ENCODE measurements at places on chromosomes 2 and 18. TPM values are rescaled to one million over a fixed set of nuclear protein-coding genes. Genes with fewer than 3 reads are reported as not detected.

KLHL41 gene
- 0.10 TPM for total RNA-seq

EFR3B gene
- total RNA-seq = 11.3 TPM

SNTG2 gene
- total RNA-seq = 23.2 TPM

SERPINB5 gene
- not detected for total RNA-seq

CACNB4 gene
- 1.5 TPM for total RNA-seq

PROKR1 gene
- total RNA-seq = 0.38 TPM

DNA sequence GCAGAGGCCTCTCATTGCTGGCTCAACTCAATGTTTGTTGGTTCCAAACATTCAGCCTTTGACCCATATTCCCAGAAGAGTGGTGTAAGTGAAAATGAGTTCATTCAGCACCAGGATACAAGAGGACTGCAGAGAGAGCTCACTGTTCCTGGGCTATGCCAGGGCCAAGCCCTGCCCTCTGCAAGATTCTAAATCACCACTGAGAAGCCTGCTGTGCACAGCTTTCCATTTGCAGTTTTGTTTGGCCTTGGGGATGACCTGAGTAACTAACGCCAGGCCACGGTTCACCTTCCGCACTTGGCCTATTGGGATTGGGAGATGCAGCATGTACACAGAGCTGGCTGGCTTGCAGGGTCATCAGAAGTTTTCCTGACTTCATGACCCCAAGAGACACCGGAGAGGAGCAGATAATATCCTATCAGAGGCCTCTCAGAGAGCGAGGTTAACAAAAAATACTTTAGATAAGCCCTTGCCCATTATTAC is 12.6 kb downstream of the GKN1 start:
- H3K27ac ChIP-seq = no peak overlapping the region
- no peaks in the 10 kb centered on the region for H3K27me3 ChIP-seq
- no peaks in the 10 kb centered on the region for H3K36me3 ChIP-seq
- no peak for DNase-seq
- H3K4me3 ChIP-seq = no peak overlapping the region

DNA sequence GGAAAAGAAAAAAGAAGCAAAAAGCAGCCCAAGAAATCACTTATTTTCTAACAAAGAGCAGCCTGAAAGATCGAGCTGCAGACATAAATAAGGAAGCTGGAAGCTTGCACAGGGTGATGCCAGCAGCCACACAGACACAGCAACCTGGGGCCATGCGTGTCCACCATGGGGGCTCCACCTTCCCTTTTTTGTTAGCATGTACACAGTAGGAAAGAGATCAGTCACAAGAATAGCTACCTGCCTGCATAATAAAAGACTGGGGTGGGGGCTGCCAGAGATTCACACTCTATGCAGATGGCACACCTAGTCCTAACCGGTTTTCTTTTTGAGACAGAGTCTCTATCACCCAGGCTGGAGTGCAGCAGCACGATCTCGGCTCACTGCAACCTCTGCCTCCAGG is 2.9 kb upstream of the CNOT11 start:
- DNase-seq = no peak
- peaks cover 6% of the 10 kb centered on the region for H3K36me3 ChIP-seq
- H3K27me3 ChIP-seq = peaks cover 3% of the 10 kb centered on the region
- peaks cover 20% of the 10 kb centered on the region for H3K4me1 ChIP-seq
- no peak overlapping the region for H3K27ac ChIP-seq

- no peaks in the 10 kb centered on the region for H3K36me3 ChIP-seq
- no peaks in the 10 kb centered on the region for H3K27me3 ChIP-seq
- no peak overlapping the region for H3K27ac ChIP-seq
- H3K4me1 ChIP-seq = peaks cover 7% of the 10 kb centered on the region
- H3K4me3 ChIP-seq = no peak overlapping the region
These were observed 7.3 kb downstream of the IL1RN start for GRCh38 chr2:113134717-113135116.

- no peak overlapping the region for H3K27ac ChIP-seq
- peaks cover 17% of the 10 kb centered on the region for H3K36me3 ChIP-seq
- DNase-seq = no peak
- H3K27me3 ChIP-seq = no peaks in the 10 kb centered on the region
These were observed 10.9 kb downstream of the LIPG start for GRCh38 chr18:49572611-49573345.

DNA sequence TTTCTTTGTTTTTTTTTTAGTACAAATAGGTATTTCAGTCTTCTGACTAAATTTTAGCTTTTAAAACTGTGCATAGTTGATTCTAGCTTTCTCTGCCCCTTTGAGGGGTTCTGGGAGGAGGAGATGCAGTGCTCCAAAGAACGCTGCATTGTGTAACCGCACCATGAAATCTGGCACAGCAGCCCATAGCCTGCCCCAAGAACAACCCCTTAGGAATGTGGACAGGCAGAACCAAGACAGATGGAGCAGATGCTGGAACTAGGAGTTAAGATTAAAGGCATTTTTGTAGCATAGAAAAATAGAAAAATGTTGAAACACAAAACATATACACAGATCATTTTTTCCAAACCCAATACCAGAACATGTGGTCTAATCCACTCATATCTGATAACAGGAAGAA is 187.5 kb downstream of the SCG2 start:
- H3K36me3 ChIP-seq = no peaks in the 10 kb centered on the region
- H3K27ac ChIP-seq = no peak overlapping the region
- no peaks in the 10 kb centered on the region for H3K4me1 ChIP-seq
- no peak for DNase-seq
- H3K27me3 ChIP-seq = no peaks in the 10 kb centered on the region

GRCh38 chr2:15938803-15939555 is 1.4 kb upstream of the MYCN start:
- no peaks in the 10 kb centered on the region for H3K36me3 ChIP-seq
- H3K4me1 ChIP-seq = peaks cover 6% of the 10 kb centered on the region

DNA sequence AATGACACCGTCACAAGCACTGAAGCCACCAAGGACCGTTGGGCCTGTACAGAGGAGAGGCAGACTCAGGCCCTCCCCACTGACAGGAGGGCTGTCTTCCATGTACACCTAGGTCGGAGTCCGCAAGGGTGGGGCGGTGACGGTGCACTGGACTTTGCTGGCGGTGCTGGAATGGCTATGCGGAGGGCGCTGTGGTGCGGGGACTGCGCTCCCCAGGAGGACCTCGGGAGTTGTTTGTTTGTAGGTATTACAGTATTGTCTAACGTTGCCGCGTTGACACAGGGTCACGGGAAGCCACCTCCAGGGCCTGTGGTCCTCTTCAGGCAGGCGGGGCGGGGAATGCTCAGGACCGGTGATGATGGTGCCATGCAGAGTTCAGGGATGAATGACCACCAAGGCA is 126.2 kb downstream of the TPO start:
- H3K4me3 ChIP-seq = no peak overlapping the region
- no peak overlapping the region for H3K27ac ChIP-seq
- no peaks in the 10 kb centered on the region for H3K36me3 ChIP-seq
- no peak for DNase-seq

Data from endothelial cell (in vitro differentiated cells).